Left renal pelvis (tissue), 4 donors: ENCODE measurements at places on chromosomes 12 and 14. TPM values are rescaled to one million over a fixed set of nuclear protein-coding genes. Genes with fewer than 3 reads are reported as not detected.

The SYNE2 gene
- polyA plus RNA-seq, result 122 TPM

The ACOT6 gene
- polyA plus RNA-seq, result not detected

The KRT1 gene
- 0.45 TPM for polyA plus RNA-seq

DNA sequence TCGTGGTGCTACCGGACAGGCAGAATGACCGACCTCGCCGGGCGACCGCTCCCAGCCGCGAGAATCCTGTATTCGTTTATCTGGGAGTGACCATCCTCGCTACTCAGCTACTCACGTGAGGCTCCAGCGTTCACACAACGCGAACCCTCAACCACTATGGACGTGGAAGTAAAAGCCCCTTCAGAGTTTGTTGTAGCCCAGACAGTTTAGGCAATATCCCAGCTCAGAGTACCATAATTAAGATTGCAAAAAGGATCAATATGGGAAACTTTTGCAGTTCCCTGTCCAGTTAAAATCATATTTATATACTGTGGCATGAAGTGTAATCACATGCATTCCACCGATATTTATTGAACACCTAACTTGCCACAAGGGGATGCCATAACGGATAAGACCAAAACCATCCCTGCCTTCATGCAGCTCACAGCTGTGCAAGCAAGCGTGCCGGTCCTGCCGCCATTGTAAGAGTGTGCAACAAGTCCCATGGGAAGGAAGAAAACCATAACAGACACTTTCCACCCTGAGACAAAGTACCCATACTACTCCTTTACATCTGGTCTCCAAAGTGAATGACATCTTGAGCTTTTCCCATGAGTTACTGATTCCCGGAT lies 938 bp upstream of the MAX start:
- DNase-seq, result no peak

The PGF gene
- polyA plus RNA-seq, result 12.5 TPM

GRCh38 chr14:79090641-79091180 lies 920.5 kb downstream of the NRXN3 start:
- DNase-seq, result no peak

GRCh38 chr12:91093341-91093740 lies 18.0 kb downstream of the LUM start:
- no peak for DNase-seq

DNA sequence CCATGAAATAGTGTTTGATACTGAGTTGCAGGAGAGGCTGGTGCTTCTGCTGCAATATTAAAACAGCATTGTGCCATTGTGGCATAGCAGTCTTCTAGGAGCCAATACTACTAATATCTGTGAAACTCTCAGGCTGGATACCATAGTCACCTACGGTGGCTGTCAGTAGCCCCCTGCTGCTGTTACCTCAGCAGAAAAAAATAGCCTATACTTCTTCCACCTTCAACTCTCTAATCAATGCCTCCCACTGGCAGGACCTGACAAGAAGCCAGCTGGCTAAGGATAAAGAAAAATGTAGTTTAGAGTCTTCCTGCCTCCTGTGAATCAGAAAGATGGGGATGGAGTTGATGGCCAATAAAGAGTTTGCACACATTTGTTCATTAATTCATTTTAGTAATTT lies 91.6 kb downstream of the PDE3A start:
- no peak for DNase-seq

DNA sequence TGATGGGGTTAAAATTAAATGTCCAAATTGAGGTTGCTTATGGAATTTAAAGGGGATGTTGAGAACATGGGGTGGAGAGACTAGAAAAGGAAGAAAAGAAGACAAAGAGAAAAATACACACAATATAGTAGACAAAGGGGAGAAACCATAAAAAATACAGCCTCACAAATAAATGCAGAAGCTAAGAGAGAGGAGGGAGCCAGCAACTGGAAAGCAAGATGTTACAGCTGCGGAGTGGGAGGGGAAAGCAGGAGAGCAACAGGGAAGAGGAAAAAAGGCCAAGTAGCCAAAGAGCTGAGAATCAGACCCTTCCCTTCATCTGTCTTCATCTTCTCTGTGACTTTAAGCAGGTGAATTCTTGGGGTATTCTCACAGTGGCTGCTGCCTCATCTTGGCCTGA lies 39.7 kb upstream of the SMUG1 start:
- DNase-seq, result no peak
